LHCN-M2 (cell line): ENCODE measurements at places on chromosomes 2 and 18. TPM values are rescaled to one million over a fixed set of nuclear protein-coding genes. Genes with fewer than 3 reads are reported as not detected.

GRCh38 chr2:173064151-173064805 lies 11.4 kb upstream of the MAP3K20 start:
- no peak for DNase-seq

- DNase-seq, result no peak
These were observed 34.1 kb upstream of the NXPH2 start for GRCh38 chr2:138814123-138814898.

- no peak for DNase-seq
These were observed 106.4 kb upstream of the RBBP8 start for GRCh38 chr18:22826726-22827125.

DNA sequence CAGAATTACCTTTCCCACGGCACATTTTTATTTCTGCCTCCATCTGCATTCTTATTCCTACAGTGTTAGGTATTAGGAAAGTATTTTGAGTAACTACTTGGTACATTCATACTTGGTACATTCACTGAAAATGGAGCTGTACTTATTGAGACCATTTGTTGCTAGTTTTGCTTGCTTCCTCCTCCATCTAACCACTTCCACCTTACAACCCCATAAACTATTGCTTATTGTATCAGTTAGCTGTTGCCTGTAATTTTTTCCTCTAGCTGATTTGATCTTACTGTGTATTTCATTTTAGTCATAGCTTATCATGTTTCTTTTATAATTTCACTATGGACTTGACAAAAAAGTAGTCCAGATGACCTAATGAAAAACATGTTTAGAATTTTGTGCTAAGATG lies 50.7 kb downstream of the AFTPH start:
- DNase-seq, result no peak

DNA sequence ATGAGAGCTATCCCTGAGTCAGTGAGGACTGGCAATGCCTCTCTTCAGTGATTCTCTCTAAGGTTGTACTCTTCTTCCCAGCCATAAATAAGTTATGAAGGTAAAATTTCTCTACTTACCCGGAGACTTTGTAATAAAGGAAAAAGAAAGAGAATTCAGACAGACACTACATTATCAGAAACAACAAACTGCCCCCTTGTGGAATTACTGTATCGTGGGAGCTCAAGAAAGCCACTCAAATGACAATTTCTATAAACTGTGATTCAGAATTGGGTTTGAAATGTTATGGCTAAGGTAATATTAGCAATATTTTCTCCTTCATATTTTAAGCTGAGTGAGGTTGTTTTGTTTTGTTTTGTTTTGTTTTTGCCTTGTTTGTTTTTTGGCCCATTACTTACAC lies 155.8 kb upstream of the TANK start:
- peak; percentile 34 for DNase-seq

GRCh38 chr2:169849710-169850109 lies 22.5 kb downstream of the UBR3 start:
- no peak for DNase-seq

The C1GALT1C1L gene
- total RNA-seq, result 0.29 TPM in 1 of 2 replicates, not detected in the other

The KATNAL2 gene
- 18.1 and 19.4 TPM in 2 replicates for total RNA-seq
